ENCODE measurements at places on chromosomes 5 and 9.

DNA sequence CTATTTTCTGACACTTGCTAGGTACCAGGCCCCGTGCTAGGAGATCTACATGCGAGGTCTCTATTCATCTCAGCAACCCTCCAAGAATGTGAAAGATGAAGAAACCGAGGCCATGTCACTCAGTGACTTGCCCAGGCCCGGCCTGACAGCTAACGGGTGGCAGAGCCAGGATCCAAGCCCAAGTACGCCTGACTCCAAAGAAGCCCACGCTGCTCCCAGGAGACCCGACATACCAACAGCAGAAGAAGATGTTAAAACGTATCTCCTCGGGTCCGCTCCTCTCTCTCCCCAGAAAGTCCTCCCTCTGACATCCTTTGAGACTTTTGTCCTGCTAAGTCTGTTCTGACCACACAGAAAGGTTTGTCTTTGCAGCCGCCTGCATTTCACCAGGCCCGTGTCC lies 65.2 kb downstream of the CRB2 start:
- DNase-seq: peak; percentile 3

- DNase-seq: no peak
These were observed 412.7 kb downstream of the CTNND2 start for GRCh38 chr5:11491404-11492075.

DNA sequence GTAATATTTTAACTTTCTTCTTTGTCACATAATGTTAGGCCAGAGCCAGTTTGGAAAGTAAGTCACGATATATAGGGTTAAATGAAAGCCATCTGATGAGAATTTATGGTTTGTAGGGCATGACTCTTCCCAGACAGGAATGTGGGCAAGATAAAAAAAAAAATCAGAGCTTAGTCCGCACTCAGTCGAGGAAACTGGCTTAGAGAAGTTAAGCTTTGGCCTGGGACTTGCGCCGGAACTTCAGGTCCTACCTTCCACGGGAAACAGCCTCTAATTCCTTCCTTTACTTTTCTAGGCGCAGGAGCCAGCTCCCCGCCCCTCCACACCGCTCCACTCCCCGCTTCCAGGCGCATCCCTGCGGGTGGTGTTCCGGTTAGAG lies 475 bp downstream of the DDX31 start:
- no peak for DNase-seq

DNA sequence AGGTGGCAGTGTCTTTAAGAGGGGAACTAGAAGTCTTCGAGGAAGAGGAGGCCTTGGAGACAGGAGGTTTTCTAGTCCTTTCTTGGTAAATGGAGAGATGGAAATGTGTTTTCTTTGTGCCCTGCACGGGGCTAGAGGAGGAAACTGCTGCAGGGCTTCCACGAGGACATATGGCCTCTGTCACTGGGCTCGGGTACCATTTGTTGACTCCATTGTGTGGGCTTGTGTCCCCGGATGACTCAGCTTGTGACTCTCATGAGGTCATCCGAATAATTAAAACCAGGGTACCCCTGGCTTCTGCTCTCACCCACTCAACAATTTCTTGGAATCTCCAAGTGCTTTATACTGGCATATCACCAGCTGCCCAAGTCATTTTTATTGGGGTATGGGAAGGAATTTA lies 261.7 kb downstream of the KIF4B start:
- no peak for DNase-seq

DNA sequence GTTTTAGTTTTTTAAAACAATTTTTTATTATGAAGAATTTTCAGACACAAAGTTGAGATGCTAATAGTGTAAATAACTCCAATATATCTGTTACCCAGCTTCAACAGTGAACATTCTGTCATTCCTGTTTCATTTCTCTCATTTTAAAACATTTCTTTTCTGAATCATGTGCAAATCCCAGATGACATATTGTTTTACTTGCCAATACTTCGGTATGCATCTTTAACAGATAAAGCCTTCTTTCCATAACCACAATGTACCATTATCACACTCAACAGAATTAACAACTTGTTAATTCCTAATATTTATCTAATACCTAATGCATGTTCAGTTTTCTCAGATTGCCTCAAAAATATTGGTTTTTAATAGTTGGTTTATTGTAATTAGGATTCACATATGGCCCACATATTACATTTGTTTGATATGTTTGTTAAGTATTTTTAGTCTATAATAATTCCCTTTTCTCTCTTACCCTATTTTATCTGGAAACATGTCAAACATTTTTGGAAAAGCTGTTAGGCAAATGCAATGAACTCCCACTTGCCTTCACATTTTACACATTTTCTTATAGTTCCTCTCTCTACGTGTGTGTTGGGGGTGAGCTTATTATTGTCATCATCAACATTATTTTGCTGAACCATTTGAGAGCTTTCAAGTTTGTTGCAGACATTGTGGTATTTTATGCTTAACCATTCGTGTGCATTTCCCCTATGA lies 58.7 kb upstream of the ANKRD55 start:
- no peak for DNase-seq

DNA sequence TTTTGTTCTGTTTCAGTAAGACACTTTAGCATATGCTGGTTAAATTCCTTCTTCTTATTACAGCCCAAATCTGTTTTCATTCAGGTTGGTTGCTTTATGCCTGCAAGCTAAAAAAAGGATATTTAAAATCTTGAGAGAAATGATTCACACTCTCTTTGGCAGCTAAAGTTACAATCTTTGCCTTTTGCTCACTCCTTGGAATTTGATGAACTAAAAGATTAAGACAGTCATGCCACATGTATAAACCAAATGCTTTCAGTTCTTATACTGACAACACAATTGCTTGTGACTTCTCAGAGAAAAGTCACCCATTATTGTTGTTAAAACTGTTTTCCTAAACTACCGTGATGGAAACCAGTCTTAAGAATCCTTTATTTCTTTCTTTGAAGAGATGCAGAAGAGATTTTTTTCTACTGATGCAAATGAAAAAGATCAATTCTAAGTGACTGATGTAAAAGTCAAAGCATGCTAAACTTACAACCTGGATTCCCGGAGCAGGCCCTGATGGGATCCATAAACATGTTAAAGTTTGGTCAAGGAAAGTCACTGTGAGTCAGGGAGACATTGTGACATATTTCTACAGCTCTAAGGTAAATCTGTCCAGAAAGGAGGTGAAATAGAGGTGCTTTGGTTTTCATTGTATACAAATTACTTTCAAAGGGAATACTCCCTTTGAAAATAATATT lies 144.2 kb upstream of the CDH10 start:
- DNase-seq: no peak

DNA sequence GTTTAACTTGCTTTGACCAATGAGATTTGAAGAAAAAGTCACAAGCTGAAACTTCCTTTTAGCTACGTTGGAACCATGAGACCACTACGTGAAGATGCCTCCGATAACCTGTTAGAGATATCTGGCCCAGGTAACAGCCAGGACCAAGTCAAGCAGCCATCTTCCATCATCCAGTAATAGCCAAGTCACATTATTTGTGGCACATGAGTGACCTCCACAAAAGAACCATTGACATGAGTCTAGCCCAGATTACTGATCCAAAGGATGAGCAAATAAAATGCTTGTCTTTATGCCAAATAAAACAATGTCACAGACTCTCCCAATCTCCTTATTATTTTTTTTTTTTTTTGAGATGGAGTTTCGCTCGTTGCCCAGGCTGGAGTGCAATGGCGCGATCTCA lies 1.6 kb downstream of the DEPDC1B start:
- DNase-seq: no peak
